Femur (tissue), 1 donor: ENCODE measurements at places on chromosomes 1 and 21.
A peak's percentile ranks its signal among the peaks of the same experiment; 100 is the strongest.

GRCh38 chr1:44776730-44777068 lies 1.4 kb downstream of the RPS8 start:
- DNase-seq, result no peak

- no peak for DNase-seq
These were observed 13.4 kb downstream of the NHLH2 start for GRCh38 chr1:115827452-115828044.

DNA sequence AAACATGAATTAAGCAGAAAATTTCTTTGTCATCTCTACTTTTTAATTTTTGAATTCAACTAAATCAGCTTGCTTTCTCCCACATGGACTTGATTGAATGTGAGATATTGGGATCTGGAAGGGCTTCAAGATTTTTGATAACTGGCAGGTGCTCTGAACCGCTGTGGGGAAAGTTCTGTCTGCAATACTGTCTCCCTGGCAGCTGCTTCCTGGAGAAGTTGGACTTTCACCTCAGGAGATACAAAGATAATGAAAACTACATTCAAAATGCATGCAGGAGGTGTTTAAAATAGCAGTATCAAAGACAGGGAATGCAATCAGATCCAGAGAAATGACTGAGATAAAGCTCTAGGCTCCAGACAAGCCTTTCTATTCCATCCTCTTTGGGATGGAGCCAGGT lies 338.3 kb downstream of the NEGR1 start:
- no peak for DNase-seq

GRCh38 chr1:58288624-58289142 lies 257.8 kb downstream of the OMA1 start:
- no peak for DNase-seq

- DNase-seq, result no peak
These were observed 376.0 kb downstream of the SMYD3 start for GRCh38 chr1:246131095-246131494.

DNA sequence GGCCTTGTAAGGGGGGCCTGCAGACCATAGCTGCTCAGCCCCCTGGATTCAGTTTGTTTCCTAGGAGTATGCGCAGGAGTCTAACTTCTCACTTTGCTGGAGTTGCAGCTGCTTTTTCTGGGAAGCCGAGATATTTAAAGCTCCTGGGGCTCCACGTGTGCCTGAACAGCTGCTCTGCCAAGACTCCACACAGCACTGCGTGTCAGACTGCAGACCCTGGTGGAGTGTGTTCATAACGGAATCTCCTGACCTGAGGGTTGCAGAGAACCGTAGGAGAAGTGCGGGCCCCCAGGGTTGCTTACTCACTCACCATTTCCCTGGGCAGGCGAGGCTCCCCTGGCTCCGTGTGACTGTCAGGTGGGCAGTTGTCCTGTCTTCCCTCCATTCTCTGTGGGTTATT lies 474.3 kb upstream of the TMPRSS15 start:
- peak; percentile 75 for DNase-seq

GRCh38 chr1:54538538-54538937 lies 9.5 kb upstream of the ACOT11 start:
- no peak for DNase-seq

GRCh38 chr1:19844731-19845495 lies 29.8 kb upstream of the RNF186 start:
- no peak for DNase-seq

DNA sequence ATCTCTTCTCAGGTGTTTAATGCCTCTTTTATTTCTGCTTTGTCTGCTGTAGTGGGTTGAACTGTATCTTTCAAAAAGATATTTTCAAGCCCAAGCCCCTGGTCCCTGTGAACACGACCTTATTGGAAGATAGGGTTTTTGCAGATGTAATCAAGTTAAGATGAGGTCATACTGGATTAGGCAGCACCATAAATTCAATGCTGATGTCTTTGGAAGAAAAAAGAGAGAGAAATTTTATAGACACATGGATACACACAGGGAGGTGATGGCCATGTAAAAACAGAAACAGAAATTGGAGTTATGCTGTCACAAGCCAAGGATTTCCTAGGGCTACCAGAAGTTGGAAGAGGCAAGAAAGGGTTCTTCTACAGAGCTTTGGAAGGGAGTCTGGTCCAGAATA lies 301.4 kb downstream of the KCTD3 start:
- no peak for DNase-seq

DNA sequence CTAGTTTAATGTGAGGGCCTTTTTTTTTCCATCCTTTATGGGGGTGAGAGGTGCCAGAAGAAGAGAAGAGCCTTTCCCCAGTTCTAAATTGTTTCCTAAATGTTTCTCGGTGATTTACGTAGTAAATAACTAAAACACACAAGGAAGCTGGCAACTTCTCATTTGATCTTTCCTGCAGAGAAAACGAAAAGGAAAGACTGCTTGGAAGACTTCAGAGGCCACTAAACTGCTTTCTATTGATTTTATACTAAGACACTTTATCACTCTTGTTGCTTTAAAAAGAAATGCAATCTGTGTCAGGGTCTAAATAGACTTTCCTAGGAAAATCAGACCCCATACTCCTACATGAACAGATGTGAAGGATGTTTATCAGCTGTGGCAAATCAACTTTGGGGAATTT lies 52.1 kb upstream of the KAZN start:
- no peak for DNase-seq

- DNase-seq, result peak; percentile 79
These were observed 742 bp upstream of the PDE9A start for GRCh38 chr21:42652527-42653230.

DNA sequence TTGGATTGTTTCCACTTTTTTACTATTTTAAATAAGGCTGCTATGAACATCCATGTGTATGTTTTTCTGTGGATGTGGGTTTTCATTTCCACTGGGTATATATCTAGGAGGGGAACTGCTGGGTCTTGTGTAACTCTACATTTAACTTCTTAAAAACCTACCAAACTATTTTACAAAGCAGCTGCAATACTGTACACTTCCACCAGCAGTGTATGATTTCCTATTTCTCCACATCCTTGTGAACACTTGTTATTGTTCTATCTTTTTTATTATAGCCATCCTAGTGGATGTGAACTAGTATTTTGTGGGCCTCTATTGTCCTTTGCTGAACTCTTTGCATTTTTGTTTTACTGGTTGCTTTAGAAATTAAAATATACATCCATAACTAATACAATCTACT lies 33.4 kb downstream of the DIPK1A start:
- DNase-seq, result no peak

- no peak for DNase-seq
These were observed 94.4 kb downstream of the DNM3 start for GRCh38 chr1:171935664-171936063.

GRCh38 chr1:162094271-162094670 lies 24.8 kb downstream of the NOS1AP start:
- no peak for DNase-seq

DNA sequence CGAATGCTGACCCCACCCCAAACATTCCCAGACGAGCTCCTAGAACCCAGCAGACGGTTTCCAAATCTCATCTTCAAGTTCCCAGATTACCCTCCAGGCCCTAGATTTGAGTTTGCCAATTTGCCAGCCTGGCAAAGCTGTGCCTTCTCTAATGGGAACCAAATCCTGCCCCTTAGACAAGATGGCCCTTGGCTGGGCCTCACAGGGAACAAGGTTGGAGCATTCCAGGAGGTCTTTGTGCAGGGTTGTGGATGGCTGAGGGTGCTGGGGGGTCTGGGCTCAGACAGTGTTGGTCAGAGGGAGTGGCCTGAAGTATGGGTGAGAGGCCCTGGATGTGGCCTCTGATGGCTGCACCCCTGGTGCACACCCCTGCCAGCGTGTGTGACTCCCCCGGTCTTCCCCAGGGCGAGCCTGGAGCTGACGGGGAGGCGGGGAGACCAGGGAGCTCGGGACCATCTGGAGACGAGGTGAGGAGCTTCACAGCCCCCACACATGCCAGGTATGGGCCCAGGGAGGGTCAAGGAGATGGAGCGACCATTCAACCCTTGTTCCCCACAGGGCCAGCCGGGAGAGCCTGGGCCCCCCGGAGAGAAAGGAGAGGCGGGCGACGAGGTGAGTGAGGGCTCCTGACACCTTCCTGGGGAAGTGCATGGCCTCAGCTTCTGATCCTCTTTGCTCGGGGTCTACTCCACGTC lies 10.2 kb downstream of the COL6A1 start:
- peak; percentile 13 for DNase-seq

GRCh38 chr1:163161841-163162240 lies 40.9 kb downstream of the RGS5 start:
- no peak for DNase-seq

- DNase-seq, result no peak
These were observed 89.8 kb downstream of the KIF14 start for GRCh38 chr1:200530623-200531261.

GRCh38 chr21:44463724-44464123 lies 8.4 kb downstream of the LRRC3 start:
- DNase-seq, result no peak

- DNase-seq, result peak; percentile 36
These were observed 176.9 kb upstream of the FMN2 start for GRCh38 chr1:239914751-239915231.

DNA sequence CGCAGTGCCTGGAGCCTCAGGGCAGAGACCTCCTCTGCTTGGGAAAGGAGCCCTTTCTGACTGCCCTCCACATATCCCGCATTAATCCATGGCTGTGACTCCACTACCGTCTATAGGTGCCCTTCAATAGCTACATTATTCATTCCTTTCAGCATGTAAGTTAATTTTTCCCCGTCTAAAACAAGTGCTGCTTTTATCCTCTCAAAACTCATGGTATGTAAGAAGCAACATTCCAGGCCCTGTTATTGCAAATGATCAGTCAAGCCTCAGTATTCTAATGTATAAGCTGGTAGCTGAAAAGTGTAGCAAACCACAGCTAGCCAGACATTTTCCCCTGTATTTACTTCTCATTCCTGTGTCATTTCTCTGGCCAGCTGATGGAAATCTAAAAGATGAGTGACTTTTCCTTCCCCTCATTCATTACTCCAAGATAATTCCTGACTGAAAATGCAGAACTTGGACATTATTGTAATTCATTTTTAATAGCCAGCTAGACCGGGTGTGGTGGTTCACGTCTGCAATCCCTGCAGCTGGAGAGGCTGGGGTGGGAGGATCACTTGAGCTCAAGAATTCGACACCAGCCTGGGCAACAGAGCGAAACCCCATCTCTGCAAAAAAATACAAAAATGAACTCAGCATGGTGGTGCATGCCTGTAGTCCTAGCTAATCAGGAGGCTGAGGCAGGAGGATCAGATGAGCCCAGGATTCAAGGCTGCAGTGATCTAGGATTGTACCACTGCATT lies 88.5 kb upstream of the SOD1 start:
- no peak for DNase-seq

DNA sequence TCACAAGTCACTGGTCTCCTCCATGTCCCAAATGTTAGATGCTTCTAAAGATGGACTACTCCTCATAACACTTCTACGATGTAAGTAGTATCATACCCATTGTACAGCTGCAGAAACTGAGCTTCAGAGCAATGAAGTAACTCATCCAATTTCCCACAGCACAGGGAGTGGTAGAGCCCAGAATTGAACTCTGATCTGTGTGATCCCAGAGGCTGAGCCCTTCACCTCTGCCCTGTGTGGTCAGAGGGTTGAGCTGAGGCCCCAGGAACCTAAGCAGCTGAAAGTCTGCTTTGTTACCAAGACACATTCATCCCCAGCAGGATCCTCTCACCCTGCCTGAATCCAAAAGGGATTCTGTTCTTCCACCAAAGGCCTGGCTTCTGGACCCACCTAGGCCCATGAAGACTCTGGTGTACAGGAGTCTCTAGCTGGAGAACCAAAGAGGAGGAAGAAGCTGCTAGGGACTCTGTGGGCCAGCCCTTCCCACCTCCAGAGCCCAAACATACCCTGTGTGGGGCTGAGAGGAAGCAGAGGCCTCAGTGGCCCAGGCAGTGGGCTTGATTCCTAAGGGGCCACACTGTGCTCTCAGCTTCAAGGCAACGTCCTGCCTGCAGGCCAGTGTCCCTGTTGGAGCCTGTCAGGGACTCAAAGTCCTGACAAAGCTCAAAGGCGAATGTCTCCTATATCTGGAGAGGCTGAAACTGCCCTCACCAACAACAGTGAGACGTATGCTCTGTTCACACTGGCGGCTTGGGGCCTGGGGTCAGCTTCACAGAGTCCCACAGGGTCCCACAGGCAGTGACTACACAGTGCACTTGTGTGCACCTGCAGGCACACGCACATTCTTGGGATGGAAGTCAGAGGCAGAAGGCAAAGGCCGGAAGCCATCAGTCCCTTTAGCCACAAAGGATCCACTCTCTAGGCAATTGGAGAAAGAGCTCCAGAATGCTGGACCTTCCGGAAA lies 40.4 kb upstream of the SLC30A1 start:
- DNase-seq, result no peak

- DNase-seq, result no peak
These were observed 32.5 kb downstream of the DHRS3 start for GRCh38 chr1:12585536-12585935.
